HT-29 (cell line): ENCODE measurements at places on chromosomes 6 and 20. TPM values are rescaled to one million over a fixed set of nuclear protein-coding genes. Genes with fewer than 3 reads are reported as not detected.

DNA sequence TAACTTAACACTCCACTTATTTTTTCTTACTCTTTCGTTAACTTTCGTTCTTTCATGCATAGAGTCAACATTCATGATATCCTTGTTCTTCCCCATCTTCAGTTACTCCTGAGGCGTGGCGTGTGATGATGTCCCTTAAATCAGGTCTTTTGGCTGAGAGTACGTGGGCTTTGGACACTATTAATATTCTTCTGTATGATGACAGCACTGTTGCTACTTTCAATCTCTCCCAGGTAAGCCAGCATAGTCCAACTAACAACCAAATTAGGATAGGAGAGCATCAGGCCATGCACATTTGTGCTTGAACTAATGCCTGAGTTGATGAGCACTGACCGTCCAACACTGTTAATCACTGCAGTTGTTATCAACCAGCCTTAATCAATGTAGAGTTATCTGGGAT, 119.6 kb downstream of the TMEM242 start:
- DNase-seq = no peak

DNA sequence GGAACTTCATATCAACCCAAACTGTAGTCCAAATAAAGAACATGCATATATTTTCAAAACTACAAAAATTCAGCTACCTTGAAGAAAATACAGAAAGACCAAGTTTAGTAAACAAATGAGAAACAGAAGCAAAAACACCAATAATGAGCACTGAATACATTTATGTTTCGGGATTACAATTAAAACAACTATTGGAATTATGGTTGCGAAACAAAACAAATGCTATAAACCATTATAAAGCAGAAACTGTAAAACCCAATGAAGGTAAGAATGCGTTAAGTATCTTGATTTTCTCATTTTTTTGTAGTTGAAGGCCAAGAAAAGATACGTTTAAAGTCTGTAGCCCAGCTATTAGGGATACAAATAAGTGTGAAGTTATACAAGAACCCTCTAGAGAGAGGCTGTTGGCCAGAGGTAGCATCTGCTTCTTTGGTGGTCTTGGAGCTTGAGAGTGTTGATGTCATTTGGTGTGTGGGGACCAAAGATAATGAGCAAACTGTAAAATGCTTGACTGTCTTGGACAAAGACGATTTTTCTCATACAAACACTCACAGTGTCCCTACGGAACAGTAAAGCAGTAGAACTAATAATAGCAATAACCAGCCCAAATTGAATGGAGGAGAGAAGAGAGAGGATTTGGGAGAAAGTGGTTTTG, 111.5 kb downstream of the PRND start:
- DNase-seq = no peak

- DNase-seq = peak; percentile 20
Measured at GRCh38 chr6:10355115-10355702, 59.7 kb downstream of the TFAP2A start.

Gene MRAP2
- total RNA-seq = 7.6 and 10.5 TPM in 2 replicates

DNA sequence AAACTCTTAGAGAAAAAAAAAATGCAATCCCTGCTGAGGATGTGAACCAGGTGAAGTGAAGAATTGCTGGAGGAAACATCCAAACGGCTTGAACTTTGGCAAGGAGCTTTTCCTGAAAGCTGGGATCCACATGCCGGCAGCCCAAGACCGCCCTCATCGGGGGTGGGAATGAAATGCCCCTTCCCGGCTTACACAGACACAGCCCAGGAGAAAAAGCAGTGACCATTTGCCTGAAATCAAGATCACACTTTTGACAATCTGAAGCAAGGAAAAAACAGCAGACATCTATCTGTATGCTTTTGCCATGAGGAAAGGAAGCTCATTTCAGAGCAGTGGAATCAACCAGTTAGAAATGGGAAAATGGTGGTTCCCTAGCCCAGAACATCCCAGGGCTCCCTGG, 254.5 kb downstream of the TAF4 start:
- no peak for DNase-seq

- DNase-seq = no peak
Measured at GRCh38 chr20:6718662-6719368, 48.7 kb upstream of the BMP2 start.

DNA sequence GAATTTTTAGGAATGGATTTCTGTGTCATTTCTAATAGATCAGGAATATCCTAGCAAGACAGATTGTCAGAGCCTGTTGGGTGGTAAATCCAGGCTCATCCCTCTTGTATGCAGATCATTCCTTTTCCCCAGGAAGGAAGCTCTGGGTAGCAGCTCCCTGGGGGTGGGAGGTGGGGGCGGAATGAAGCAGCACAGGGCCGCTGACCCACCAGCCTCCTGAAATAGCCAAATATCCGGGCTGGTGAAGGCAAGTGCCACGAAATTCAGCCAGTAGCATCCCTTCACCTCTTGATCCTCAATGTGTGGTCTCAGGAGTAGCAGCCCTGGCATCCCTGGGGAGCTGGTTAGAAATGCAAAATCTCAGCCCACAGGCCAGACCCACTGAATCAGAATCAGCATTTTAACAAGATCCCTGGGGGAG, 256.9 kb downstream of the LRFN2 start:
- no peak for DNase-seq
